ENCODE measurements at places on chromosomes 3 and 15. TPM values are rescaled to one million over a fixed set of nuclear protein-coding genes. Genes with fewer than 3 reads are reported as not detected.

- H3K27ac ChIP-seq = no peak overlapping the region
- H3K4me3 ChIP-seq = no peak overlapping the region
- H3K4me1 ChIP-seq = no peaks in the 10 kb centered on the region
- H3K27me3 ChIP-seq = no peaks in the 10 kb centered on the region
- no peaks in the 10 kb centered on the region for H3K36me3 ChIP-seq
These were observed 140.2 kb downstream of the CACNA2D3 start for GRCh38 chr3:54262541-54262940.

DNA sequence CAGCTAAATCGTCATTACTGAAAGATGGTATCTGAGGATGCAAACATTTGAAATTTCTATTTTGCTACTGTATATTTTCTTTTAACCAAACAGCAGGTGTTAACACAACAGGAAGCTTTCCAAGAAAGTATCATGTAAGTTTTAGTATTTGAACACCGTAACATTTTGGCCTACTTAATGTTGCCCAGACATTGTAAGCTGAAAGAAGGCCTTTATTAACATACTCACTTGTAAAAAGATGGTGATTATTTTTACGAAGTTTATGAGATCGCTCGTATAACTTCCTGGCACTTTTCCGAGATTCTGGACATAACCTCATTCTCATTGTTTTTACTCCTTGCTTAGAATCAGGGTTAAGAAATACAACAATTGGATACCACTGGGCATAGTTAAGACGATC lies 95.7 kb downstream of the TJP1 start:
- H3K4me1 ChIP-seq = no peaks in the 10 kb centered on the region
- H3K36me3 ChIP-seq = peaks cover 94% of the 10 kb centered on the region
- H3K27me3 ChIP-seq = no peaks in the 10 kb centered on the region

GRCh38 chr3:26652164-26652563 lies 29.6 kb downstream of the LRRC3B start:
- no peaks in the 10 kb centered on the region for H3K27me3 ChIP-seq
- H3K36me3 ChIP-seq = no peaks in the 10 kb centered on the region
- no peak overlapping the region for H3K27ac ChIP-seq

The PRR20G gene
- not detected for total RNA-seq

- no peaks in the 10 kb centered on the region for H3K36me3 ChIP-seq
- H3K27me3 ChIP-seq = no peaks in the 10 kb centered on the region
- H3K4me1 ChIP-seq = no peaks in the 10 kb centered on the region
- no peak overlapping the region for H3K4me3 ChIP-seq
- H3K27ac ChIP-seq = no peak overlapping the region
These were observed 11.5 kb upstream of the TIMP4 start for GRCh38 chr3:12170207-12170606.

The HDAC11 gene
- total RNA-seq = 15.0 TPM

The NMD3 gene
- total RNA-seq = 40.9 TPM

GRCh38 chr3:43010638-43011037 lies 31.5 kb downstream of the GASK1A start:
- no peak overlapping the region for H3K27ac ChIP-seq
- no peak overlapping the region for H3K4me3 ChIP-seq
- no peak for DNase-seq
- no peaks in the 10 kb centered on the region for H3K4me1 ChIP-seq
- H3K36me3 ChIP-seq = no peaks in the 10 kb centered on the region
